T-helper 2 cell (primary cell): ENCODE measurements at places on chromosomes 2 and 18.

DNA sequence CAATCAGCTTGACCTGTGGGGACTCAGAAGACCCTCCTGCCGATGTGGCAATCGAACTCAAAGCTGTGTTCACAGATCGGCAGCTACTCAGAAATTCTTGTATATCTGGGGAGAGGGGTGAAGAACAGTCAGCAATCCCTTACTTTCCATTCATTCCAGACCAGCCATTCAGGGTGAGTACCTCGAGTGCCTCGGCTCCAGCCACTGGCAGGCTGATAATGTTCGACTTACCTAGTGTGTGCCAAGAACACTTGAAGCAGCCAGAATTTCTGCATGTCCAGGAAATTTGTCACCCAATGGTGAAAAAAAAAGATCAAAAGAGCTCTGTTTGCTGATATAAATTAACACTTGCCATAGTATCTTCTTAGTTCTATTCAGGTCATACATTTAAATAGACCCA is 2.3 kb downstream of the LGALSL start:
- DNase-seq: no peak

- DNase-seq: no peak
Observed at GRCh38 chr2:72996117-72996502, 75.4 kb downstream of the SFXN5 start.

GRCh38 chr2:128290356-128290755 is 28.3 kb downstream of the HS6ST1 start:
- DNase-seq: no peak

GRCh38 chr2:52880872-52881271 is 886.7 kb upstream of the CHAC2 start:
- no peak for DNase-seq

GRCh38 chr2:240224676-240225075 is 84.2 kb upstream of the OTOS start:
- no peak for DNase-seq

- DNase-seq: no peak
Observed at GRCh38 chr2:37919631-37920032, 5.5 kb upstream of the RMDN2 start.

DNA sequence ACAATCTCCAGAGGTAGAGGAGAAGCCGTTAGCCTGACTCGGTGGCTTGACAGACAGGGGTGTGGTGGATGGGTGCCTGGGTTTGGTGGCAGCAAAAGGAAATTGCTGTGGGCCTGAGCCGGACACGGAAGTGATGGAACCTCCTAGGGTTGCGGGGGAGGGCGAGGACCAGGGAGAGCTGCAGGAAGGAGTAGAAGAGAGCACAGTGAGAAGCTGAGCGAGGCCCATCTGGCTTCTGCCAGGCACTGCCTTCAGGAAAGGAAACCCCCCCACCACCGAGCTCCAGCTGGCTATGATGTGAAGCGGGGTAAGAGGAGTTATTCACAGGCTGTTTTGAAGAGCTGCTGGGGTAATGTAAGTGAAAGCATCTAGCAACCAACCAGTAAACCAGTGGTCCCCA is 134.6 kb downstream of the TSN start:
- no peak for DNase-seq

DNA sequence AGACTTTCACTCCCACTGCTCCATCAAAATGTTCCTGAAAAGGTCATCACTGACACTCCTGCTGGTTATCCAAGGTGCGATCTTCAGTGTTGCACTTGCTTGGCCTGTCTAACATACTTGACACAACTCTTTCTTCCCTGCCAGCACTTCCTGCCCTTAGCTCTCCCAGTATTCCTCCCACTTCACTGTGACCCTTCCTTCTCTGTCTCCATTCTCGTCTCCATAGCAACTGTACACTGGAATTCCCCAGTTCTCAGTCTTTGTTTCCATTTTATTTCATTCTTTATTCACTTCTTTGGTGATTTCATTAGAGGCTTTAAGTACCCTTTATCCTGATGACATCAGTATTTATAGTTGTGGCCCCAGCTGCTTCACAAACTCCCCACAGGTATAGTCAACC is 333.0 kb downstream of the IRS1 start:
- DNase-seq: no peak

DNA sequence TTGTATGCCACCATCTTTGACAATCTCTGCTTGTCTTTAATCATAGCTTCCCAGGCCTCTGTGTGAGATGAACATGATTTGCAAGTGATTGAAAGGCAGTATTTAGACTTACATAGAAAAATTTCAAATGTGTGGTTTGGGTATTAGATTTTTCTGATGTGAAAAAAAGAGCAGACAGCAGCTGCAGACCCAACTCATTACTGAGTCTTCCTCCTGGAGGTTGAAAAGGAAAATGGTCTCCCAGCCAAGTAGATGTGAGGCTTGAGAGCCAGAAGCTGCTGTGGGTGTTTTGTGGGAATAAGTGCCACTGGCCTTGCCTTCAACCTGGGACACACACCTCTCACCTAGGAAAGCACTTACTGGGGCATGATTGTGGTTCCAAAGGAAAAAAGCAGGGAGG is 92.5 kb downstream of the KCTD18 start:
- DNase-seq: no peak

GRCh38 chr2:191885098-191885497 is 38.2 kb upstream of the CAVIN2 start:
- no peak for DNase-seq
